ENCODE measurements at places on chromosomes 4 and X. TPM values are rescaled to one million over a fixed set of nuclear protein-coding genes. Genes with fewer than 3 reads are reported as not detected.

ZGRF1 gene
- 7.3 TPM for total RNA-seq

RNF175 gene
- not detected for total RNA-seq

DNA sequence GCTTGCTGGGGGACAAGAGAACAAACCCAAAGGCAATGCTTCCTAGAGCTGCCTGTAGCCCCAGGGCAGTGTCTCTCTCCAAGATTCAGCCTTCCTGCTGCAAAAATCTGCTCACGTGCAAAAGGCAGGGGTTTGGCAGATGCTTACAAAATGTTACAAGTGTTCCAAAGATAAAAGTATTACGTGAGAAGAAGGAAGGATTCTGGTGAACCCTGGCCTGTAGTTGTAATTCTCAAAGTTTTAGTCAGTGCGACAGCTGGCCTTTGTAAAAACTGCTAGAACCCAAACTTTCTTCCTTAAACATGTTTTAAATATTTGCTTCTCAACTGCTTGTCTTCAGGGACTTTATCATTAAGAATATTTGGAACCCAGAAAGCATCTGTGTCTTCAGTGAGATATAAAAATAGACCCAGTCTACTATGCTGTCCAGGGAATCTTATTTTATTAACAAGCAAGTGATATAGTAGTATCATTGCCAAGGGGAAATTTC, 232.3 kb downstream of the FRMPD4 start:
- no peak overlapping the region for H3K27ac ChIP-seq
- H3K27me3 ChIP-seq: no peaks in the 10 kb centered on the region
- H3K4me1 ChIP-seq: peaks cover 17% of the 10 kb centered on the region

- DNase-seq: no peak
- H3K4me1 ChIP-seq: peaks cover 6% of the 10 kb centered on the region
- H3K27ac ChIP-seq: no peak overlapping the region
- H3K27me3 ChIP-seq: no peaks in the 10 kb centered on the region
- H3K4me3 ChIP-seq: no peak overlapping the region
Observed at GRCh38 chrX:9335251-9335650, 129.6 kb upstream of the TBL1X start.

TLR6 gene
- 1.2 TPM for total RNA-seq

GRCh38 chrX:154714925-154715324, 36.0 kb downstream of the GAB3 start:
- peak; percentile 76 for DNase-seq
- no peaks in the 10 kb centered on the region for H3K27me3 ChIP-seq
- H3K4me3 ChIP-seq: no peak overlapping the region
- H3K4me1 ChIP-seq: peaks cover 43% of the 10 kb centered on the region
- no peaks in the 10 kb centered on the region for H3K36me3 ChIP-seq

CXCL6 gene
- total RNA-seq: 23.4 TPM

DNA sequence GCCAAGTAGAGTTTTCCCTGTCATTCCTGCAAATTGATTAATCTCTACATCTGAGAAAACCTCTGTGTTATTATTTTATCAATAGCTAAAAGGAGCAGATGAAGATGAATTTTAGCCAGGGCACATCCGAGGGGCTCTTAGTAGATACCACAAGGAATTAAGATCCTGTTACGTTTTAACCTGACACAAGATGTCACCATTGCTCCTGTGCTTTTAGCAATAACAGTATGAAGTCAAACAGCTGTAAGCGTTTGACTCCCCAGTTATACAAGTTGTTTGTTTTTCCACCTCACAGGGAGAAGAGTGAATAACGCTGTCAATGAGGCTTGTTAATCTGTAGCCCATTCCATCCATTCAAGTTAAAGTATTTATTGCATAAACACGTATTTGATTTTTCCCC, 76.0 kb upstream of the AP1S2 start:
- no peak overlapping the region for H3K4me3 ChIP-seq
- no peaks in the 10 kb centered on the region for H3K4me1 ChIP-seq
- H3K36me3 ChIP-seq: no peaks in the 10 kb centered on the region
- peak; percentile 66 for DNase-seq
- H3K27ac ChIP-seq: no peak overlapping the region

GRCh38 chrX:2894885-2895292, 34.2 kb downstream of the ARSD start:
- no peak overlapping the region for H3K4me3 ChIP-seq
- H3K27me3 ChIP-seq: no peaks in the 10 kb centered on the region
- H3K27ac ChIP-seq: no peak overlapping the region
- peaks cover 24% of the 10 kb centered on the region for H3K4me1 ChIP-seq

PAK3 gene
- total RNA-seq: 2.1 TPM

DNA sequence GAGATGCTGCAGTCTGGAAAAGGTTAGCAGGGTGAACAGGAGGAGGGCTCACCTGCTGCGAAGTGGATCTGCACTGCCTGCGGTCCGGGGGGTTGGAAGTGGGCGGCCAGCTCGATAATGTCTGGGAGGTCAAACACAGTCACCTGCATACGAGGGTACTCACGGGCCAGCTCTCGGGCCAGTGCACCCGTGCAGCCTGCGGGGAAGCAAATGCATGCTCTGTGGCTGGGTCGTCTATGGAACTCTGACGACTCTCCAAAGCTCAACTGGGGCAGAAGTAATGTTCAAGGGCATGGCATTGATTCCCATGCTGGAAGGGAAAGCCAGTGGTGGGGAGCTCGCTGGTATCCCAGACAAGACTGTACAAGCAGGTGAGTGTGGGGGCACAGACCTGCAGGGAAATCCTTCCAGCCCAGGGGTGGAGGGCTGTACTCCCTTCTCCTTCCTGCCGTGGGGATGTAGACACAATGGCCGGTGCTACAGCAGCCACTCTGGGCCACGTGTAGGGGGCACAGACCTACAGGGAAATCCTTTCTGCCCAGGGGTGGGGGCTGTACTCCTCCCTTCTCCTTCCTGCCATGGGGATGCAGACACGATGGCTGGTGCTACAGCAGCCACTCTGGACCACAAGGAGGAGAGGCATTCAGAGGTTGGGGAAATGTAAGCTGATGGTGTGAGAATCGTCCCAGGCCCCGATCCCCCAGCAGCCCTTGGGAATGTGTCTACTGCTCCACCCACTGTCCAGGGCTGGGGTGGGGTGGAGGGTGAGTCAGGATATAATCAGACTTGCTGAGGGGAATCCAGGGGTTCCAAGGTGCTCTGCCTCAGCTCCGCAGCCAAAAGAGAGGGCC, 26.2 kb upstream of the SLC25A6 start:
- H3K4me1 ChIP-seq: peaks cover 8% of the 10 kb centered on the region
- H3K36me3 ChIP-seq: peaks cover 8% of the 10 kb centered on the region
- H3K27me3 ChIP-seq: no peaks in the 10 kb centered on the region
- peak overlapping the region; percentile 50 for H3K4me3 ChIP-seq

SYTL5 gene
- 0.17 TPM for total RNA-seq

DNA sequence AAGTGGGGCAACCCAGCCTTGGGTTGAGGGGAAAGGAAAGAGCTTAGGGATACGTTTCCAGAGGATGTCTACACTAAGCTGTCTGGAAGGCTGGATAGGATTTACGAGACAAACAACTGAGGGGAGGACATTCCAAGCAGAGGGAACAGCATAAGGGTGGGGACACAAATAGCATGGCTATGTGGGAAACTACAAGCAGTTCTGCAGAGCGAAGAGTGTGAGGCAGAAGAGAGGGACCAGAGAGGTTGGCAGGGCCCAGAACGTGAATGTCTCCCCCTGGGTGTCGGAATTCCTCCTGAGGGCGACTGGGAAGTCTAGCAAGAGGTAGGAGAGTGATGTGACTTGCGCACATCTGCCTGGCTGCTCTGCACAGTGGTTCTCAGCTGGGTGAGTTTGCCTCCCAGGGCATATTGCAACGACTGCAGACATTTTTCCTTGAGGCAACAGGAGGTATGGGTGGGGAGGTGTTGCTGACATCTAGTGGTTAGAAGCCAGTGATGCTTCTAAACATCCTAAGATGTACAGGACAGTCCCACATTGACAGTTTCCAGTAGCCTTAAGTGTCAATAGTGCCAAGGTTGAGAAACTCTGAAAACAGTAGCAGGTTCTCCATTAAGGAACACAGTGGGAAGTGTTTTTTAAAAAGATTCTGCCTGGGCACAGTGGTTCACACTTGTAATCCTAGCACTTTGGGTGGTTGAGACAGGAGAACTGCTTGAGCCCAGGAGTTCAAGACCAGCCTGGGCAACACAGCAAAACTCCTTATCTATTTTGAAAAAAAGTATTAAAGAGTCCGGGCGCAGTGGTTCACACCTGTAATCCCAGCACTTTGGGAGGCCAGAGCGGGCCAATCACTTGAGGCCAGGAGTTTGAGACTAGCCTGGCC, 9.2 kb downstream of the NDUFA1 start:
- H3K4me1 ChIP-seq: no peaks in the 10 kb centered on the region
- H3K4me3 ChIP-seq: no peak overlapping the region
- H3K27me3 ChIP-seq: no peaks in the 10 kb centered on the region
- peak; percentile 69 for DNase-seq
- H3K27ac ChIP-seq: no peak overlapping the region

- H3K27ac ChIP-seq: no peak overlapping the region
- H3K4me3 ChIP-seq: no peak overlapping the region
- no peaks in the 10 kb centered on the region for H3K36me3 ChIP-seq
- peaks cover 8% of the 10 kb centered on the region for H3K4me1 ChIP-seq
- no peaks in the 10 kb centered on the region for H3K27me3 ChIP-seq
Observed at GRCh38 chr4:139167774-139168444, 9.1 kb downstream of the ELF2 start.

DNA sequence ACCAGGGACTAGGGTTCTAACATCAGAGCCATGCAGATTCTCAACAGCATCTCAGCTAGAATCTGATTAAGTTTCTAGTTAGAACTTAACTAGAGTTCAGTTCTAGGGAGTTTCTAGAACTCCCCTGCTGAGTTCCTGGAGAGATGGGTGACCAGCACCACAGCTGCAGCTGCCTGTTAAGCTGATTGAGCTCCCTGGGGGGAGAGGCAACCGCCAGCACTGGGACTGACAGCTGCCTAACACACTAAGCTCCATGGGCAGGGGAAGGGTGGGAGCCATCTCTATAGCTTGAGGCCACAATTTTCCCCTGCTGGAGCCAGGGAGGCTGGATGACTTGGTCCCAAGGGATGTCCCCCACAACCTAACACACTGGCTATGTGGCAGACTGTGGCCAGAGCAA, 84.2 kb downstream of the CHIC1 start:
- H3K4me1 ChIP-seq: no peaks in the 10 kb centered on the region
- H3K27me3 ChIP-seq: no peaks in the 10 kb centered on the region
- no peak overlapping the region for H3K4me3 ChIP-seq
- H3K27ac ChIP-seq: no peak overlapping the region

GRCh38 chr4:117529401-117529800, 444.0 kb upstream of the TRAM1L1 start:
- DNase-seq: no peak
- no peak overlapping the region for H3K4me3 ChIP-seq
- no peak overlapping the region for H3K27ac ChIP-seq
- no peaks in the 10 kb centered on the region for H3K36me3 ChIP-seq
- peaks cover 4% of the 10 kb centered on the region for H3K4me1 ChIP-seq
- H3K27me3 ChIP-seq: no peaks in the 10 kb centered on the region

GRCh38 chr4:108351791-108352190, 183.1 kb upstream of the LEF1 start:
- DNase-seq: no peak
- no peak overlapping the region for H3K27ac ChIP-seq
- no peaks in the 10 kb centered on the region for H3K27me3 ChIP-seq
- H3K4me3 ChIP-seq: no peak overlapping the region
- H3K4me1 ChIP-seq: no peaks in the 10 kb centered on the region
- H3K36me3 ChIP-seq: no peaks in the 10 kb centered on the region

DNA sequence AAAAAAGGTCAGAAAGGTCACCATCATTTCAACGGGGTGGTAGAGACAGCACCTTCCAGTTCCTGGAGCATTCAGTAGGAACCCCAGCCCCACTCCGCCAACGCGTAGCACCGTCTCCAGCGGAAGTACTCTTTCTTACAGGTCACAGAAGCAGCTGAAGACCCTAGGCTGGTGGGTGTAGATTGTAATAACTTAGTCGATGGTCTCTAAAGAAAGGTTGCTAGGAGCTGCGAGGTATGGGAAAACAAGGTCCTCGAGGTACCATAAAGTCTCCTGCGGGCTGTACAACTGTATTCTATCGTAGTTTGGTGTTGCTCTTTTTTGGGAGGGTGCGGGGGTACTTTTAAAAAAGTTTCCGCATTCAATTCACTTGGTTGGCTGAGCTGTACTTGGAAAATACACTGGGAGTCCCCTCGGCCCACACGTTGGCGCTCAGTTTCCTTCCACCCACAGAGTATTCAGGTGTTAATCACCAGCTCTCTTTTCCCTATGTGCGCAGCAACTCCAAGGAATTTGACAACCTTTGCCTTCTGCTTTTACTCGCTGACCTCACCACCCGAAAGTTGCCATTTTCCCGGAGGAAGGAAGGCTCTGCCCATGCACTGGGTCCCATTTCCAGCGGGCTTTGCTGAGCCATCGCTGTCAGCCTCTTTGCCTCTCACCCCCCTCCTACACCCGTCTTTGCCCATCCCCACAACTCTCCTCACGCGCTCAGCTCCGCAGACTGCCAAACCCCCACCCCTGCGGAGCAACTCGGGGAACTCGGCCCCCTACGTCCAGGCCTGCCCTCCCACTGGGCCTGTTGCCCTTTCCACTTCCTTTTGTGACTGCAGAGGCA, 4.8 kb upstream of the SOX3 start:
- no peak overlapping the region for H3K4me3 ChIP-seq
- DNase-seq: no peak
- H3K4me1 ChIP-seq: peaks cover 16% of the 10 kb centered on the region
- no peaks in the 10 kb centered on the region for H3K36me3 ChIP-seq
- no peak overlapping the region for H3K27ac ChIP-seq

FABP2 gene
- total RNA-seq: not detected

KLKB1 gene
- not detected for total RNA-seq

DNA sequence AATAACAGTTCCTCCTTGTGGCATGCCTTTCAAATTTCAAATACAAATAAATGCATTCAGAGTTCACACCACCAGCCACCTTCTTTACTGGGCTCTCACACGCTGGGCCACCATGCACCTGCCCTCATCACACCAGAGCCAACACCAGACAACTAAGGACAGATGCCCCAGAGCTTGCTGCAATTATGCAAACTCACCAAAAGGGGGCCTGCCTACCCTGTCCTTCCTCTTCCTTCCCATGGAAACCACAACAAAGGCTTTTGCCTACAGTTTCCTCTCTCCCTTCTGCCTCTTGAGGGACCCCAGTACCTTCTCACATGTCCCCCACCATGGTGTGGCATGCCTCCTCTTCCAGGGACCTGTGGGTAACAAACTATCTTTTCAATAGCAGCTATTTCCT, 1333.9 kb upstream of the TENM3 start:
- no peak overlapping the region for H3K4me3 ChIP-seq
- no peaks in the 10 kb centered on the region for H3K36me3 ChIP-seq
- DNase-seq: peak; percentile 21

- peak overlapping the region; percentile 38 for H3K4me3 ChIP-seq
- H3K27me3 ChIP-seq: no peaks in the 10 kb centered on the region
- no peak for DNase-seq
Observed at GRCh38 chr4:176781739-176782100, 11.0 kb downstream of the VEGFC start.

GRCh38 chr4:18463987-18464559, 442.5 kb upstream of the LCORL start:
- H3K27me3 ChIP-seq: no peaks in the 10 kb centered on the region
- H3K36me3 ChIP-seq: no peaks in the 10 kb centered on the region
- no peaks in the 10 kb centered on the region for H3K4me1 ChIP-seq

CXCL3 gene
- 28.9 TPM for total RNA-seq

DNA sequence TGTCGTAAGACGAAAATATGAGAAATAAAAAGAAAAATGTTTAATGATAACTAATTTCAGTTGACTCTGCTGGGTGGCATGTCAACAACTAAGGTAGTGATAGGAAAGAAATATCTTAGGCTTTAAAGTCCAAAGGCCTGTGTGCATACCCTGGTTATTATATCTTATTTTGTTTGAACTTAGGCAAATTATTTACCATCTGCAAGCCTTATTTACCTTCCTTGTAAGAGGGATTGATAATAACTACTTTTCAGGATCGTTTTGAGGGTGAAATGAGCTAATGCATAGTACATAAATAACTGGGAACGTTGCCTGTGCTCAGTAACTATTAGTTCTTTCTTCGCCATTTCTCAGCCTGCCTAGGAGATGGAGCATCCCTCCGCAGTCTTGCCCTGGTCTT, 41.6 kb upstream of the TAB3 start:
- H3K27ac ChIP-seq: no peak overlapping the region
- no peak for DNase-seq
- H3K4me1 ChIP-seq: no peaks in the 10 kb centered on the region
- no peaks in the 10 kb centered on the region for H3K36me3 ChIP-seq
